ENCODE measurements at places on chromosomes 11 and 22.

GRCh38 chr11:128564642-128565245 is 22.6 kb downstream of the ETS1 start:
- no peak for DNase-seq
- H3K4me3 ChIP-seq: no peak overlapping the region
- H3K27me3 ChIP-seq: no peaks in the 10 kb centered on the region
- H3K4me1 ChIP-seq: peaks cover 13% of the 10 kb centered on the region
- H3K36me3 ChIP-seq: no peaks in the 10 kb centered on the region
- no peak overlapping the region for H3K27ac ChIP-seq

DNA sequence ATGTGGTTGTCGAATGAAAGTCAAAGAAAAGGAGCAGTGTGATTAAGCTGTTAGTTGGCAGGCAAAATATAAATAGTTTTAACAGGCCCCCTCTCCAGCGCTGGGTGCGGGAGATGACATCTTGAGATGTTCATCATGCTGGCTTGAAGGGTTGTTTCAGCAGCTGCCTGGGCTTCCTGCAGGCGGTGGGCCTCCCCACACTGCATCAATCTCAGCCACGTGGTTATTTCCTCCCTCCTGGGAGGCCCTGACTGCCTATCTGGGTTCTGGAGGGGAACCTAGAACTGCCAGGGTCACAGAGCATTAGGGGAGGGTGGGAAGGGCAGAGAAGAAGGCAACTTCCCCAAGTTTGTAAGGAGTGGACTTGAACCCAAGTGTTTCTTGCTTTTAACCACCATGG is 173.3 kb upstream of the SYT13 start:
- no peaks in the 10 kb centered on the region for H3K4me1 ChIP-seq
- H3K27me3 ChIP-seq: no peaks in the 10 kb centered on the region
- H3K36me3 ChIP-seq: no peaks in the 10 kb centered on the region
- no peak overlapping the region for H3K4me3 ChIP-seq

GRCh38 chr11:92852946-92853345 is 116.5 kb upstream of the MTNR1B start:
- no peaks in the 10 kb centered on the region for H3K4me1 ChIP-seq
- DNase-seq: no peak
- no peak overlapping the region for H3K4me3 ChIP-seq
- H3K27me3 ChIP-seq: no peaks in the 10 kb centered on the region
- H3K27ac ChIP-seq: no peak overlapping the region

- no peak overlapping the region for H3K4me3 ChIP-seq
- H3K4me1 ChIP-seq: no peaks in the 10 kb centered on the region
- H3K27ac ChIP-seq: no peak overlapping the region
- peaks cover 3% of the 10 kb centered on the region for H3K36me3 ChIP-seq
- H3K27me3 ChIP-seq: no peaks in the 10 kb centered on the region
- no peak for DNase-seq
These were observed 7.2 kb downstream of the PHOX2A start for GRCh38 chr11:72236774-72237111.

- no peaks in the 10 kb centered on the region for H3K27me3 ChIP-seq
- DNase-seq: no peak
- H3K4me3 ChIP-seq: peak overlapping the region; percentile 68
- peak overlapping the region; percentile 64 for H3K27ac ChIP-seq
These were observed 653 bp downstream of the IL18BP start for GRCh38 chr11:71999362-71999761.

DNA sequence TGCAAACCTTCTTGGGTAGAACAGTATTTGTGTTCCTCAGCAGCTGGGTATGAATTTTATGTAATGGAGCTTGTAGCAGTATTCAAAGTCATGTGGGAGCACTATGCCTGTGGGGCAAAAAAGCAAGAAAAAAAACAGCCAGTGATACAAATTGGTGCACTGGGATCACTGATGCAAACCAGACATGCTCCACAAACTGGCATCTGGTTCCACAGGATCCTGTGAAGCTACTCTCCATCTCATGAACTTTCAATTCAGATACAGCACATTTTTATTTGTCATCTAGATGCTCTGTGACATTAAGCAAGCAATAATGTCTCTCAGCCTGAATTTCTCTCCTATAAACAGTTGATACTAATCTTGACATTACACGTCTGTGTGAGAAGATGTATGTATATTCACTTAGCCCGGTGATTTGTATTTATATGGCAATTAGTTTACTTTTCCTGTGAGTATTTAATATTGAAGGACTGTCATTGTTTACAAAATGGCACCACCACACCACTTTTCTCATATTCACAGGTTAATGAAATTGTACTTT is 208.5 kb upstream of the GRIA4 start:
- H3K27me3 ChIP-seq: no peaks in the 10 kb centered on the region
- H3K27ac ChIP-seq: no peak overlapping the region
- no peaks in the 10 kb centered on the region for H3K4me1 ChIP-seq
- H3K4me3 ChIP-seq: no peak overlapping the region
